Stimulated activated CD4-positive, alpha-beta T cell treated with anti-CD3 and anti-CD28 coated beads, Interleukin-12 subunit alpha, Interleukin-12 subunit beta, amount 100 ng/mL, for 24 hours (primary cell): ENCODE measurements at places on chromosomes 2 and 18.

GRCh38 chr2:60520151-60520876 lies 33.1 kb downstream of the BCL11A start:
- no peak for DNase-seq

- peak; percentile 59 for DNase-seq
Observed at GRCh38 chr2:237512774-237513466, 25.9 kb downstream of the MLPH start.

GRCh38 chr18:22698711-22699110 lies 234.4 kb upstream of the RBBP8 start:
- DNase-seq, result no peak

GRCh38 chr2:100104718-100105677 lies 37.4 kb downstream of the AFF3 start:
- DNase-seq, result no peak

DNA sequence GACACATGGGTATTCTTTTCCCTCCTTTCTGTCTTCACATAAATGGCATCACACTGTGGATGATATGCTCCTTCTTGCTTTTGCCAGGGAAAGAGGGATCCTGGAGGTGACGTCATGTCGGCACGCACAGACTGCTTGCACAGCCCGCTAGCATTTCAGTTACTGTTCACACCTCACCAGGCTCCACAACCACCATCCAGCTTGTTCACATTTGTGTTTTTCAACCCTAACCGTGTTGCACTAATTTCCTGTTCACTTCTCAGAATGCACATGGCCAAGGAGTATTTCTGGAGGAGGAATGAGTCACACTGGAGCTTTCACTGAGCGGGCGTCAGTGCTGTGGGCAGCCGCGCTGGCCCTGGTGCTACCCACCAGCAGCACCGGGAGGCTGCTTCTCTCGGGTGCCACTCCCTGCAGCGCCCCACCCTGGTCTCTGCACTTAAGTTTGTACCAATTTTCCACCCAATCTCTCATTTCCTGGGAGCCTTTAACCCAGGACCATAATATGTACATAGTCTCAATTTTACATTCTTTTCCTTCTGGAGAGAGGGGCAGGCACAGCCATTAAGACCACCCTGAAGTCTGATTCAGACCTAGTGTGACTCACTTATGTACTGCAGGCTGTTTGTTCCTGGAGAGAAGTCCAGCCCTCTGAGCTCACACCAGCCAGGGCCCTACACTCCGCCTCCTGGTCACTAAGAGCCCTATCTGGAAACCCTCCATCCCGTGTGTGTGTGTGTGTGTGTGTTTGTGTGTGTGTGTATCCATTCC lies 65.1 kb downstream of the MBP start:
- peak; percentile 51 for DNase-seq

GRCh38 chr2:27123302-27124150 lies at the start of gene ABHD1:
TSS of gene ABHD1 (plus strand) at chr2:27123815. CDS start at chr2:27123949, 134 bp downstream.
- no peak for DNase-seq

- DNase-seq, result no peak
Observed at GRCh38 chr2:200787351-200788120, 24.2 kb upstream of the BZW1 start.

DNA sequence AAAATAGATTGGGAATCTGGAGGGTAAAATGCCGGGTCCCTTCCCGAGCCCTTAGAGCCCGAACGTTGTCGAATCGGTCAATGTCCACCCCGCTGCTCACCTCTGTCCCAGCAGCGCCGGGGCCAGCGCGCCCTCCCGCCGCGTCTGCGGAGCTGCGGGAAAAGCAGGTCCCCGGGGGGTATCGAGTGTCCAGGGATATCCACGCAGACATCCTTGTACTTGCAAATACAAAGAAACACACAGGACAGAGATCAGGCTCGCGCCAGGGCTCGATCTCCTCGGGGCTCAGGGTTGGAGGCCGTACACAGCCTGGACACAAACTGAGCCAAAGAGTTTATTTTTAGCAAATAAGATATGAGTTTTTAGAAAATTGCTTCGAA lies 2.3 kb upstream of the GATA6 start:
- no peak for DNase-seq

GRCh38 chr2:8573942-8574195 lies 108.0 kb upstream of the ID2 start:
- no peak for DNase-seq

DNA sequence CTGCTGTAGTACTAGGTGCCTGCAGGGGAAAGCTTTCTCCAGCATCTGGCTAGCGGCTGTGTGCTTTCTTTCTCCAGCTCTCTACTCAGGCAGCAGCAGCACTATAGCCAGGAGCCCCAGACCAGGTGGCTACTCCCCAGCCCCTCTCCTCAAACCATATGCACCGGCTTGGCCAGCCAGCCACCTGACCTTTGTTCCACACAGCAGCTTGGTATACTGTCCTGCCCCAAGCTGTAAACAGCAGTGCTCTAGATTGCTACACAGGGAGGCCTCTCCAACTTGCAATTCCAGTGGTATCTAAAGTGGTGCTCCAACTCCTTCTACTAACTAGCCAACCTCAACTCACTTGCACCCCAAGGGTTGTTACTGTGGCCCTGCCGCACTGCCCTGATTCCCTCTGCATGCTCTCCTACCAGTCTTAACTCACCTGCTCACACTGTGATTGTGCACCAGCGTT lies 19.6 kb downstream of the LDAH start:
- DNase-seq, result no peak

DNA sequence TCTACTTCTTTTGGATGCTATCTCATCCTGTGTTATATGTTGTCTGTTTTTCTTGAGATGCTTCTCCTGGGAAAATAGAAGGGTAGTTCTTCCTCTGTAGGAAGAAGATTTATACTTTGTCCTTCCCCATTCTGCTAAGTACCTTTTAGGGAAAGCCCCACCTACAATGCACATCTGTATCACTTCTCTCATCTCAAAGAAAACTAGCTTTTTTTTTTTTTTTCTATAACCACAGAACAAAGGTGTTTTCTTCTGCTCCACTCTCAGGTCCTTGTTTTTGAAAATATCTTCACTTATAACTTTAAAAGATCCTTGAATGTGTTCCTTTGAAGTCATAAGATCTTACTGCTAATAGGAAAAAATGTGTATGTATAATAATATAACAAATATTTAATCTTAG lies 30.8 kb downstream of the CCDC150 start:
- no peak for DNase-seq

DNA sequence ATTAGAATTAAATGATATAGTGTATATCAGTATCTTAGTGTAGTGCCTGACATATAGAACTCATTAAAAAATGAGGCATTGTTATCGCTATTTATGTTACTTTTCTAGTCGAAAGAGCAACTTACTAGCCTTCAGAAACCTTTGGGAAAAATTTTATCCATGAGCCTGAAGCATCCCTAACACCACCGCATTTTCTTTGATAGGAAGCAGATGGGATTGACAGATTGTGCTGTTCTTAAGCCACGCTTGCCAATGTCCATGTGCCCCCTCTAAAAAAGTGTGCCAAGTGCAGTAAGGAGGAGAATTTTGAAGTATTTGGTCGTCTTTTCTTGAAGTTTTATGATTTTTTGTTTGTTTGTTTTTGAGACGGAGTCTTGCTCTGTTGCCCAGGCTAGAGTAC lies 29.1 kb downstream of the PPM1B start:
- DNase-seq, result no peak

GRCh38 chr2:126714191-126714965 lies 58.4 kb downstream of the GYPC start:
- DNase-seq, result no peak

DNA sequence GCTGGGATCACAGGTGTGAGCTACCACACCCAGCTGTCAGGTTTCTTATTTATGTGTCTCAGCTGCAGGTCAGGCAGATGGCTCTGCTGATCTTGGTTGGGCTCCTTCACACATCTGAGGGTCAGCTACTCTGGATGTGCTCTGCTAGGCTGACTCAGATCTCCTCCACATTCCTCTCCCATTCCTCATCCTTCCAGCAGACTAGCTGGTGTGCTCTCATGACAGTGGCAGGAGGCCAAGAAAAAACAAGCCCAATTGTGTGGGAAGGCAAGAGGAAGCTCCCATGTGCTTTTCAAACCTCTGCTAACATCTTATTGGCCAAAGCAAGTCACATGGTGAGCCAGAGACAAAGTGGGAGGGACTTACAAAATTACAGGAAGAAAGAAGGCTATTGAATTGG lies 11.7 kb upstream of the MSH6 start:
- DNase-seq, result no peak

DNA sequence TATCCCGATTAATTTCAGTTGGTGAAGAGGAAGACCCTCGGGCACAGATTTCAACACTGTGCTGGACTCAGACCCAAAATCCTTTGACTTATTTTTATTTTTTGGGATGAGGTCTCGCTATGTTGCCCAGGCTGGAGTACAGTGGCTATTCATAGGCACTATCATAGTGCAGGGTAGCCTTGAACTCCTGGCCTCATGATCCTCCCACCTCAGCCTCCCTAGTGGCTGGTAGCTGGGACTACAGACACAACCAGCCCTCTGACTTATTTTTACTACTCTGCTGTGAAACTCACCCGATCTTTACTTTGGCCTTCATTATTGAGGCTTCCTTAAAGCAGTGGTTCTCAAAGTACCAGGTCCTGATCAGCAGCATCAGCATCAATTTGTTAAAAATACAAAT lies 18.2 kb upstream of the ADAM17 start:
- no peak for DNase-seq
